ENCODE measurements at places on chromosomes 11 and 22. TPM values are rescaled to one million over a fixed set of nuclear protein-coding genes. Genes with fewer than 3 reads are reported as not detected.

The NXPE2 gene
- total RNA-seq: not detected

The C22orf31 gene
- not detected for total RNA-seq

The TRIM34 gene
- 8.0 TPM for total RNA-seq

The KLHDC7B gene
- total RNA-seq: not detected

The POU2AF2 gene
- total RNA-seq: not detected

The ZC3H7B gene
- 70.5 TPM for total RNA-seq

The TRIM29 gene
- total RNA-seq: not detected

The LUZP2 gene
- not detected for total RNA-seq

The CWC15 gene
- 49.5 TPM for total RNA-seq

The IL17REL gene
- total RNA-seq: 0.22 TPM

The OR8B8 gene
- not detected for total RNA-seq

The OR5B21 gene
- total RNA-seq: not detected

The RTN4RL2 gene
- 0.27 TPM for total RNA-seq

The OR52N4 gene
- total RNA-seq: not detected

The OR51A7 gene
- not detected for total RNA-seq

Data from thoracic aorta endothelial cell (primary cell).